IPS DF 6.9 (cell line): ENCODE measurements at places on chromosomes 12 and 14.

- no peak for DNase-seq
Observed at GRCh38 chr14:35932659-35933159, 106.6 kb downstream of the BRMS1L start.

DNA sequence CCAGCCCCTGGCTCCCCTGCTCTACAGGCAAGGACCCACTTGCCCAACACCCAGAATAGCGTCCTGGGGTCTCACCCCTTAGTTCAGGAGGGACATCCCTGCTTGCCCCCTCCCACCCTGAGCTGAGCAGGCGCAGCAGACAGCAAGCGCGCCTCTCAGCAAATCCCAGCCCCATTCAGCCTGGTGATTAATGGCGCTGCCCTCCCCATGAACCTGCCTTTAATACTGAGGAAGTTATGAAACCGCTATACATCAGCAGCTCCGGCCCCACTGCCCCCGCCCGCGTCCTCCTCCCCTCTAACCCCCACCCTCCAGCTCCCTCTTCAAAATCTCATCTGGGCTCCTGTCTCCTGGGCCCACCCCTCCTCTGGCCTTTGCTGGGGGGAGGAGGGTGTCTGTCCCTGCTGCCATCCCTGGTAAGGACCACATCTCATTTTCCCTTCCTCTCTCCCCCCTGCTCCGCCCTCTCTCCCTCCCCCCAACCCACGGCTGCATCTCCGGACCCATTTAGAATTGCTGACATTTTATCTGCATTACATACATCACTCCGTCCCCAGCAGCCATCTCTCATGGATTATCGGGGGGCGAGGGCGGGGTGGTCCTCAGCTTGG, 7.1 kb upstream of the SMUG1 start:
- no peak for DNase-seq

GRCh38 chr14:99880651-99881420, 87.6 kb downstream of the EML1 start:
- DNase-seq, result no peak

DNA sequence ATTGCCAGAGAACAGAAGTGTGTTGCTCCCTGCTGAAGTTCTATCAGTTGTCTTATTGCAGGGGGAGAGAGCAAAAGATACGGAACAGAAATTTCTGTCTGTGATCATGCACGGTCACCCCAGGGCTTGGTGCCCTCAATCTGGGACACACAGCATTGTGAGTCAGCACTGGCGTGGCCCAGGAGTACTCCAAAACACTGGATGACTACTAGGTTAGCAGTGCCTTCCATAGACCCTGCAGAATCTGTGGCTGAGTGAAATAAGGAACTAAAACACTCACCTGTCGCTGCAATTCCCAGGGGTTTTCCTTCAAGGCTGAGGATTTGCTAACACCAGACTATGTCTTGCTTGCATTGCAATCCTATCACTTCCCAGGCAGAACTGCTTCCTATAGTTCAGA, 165.5 kb downstream of the ANO6 start:
- DNase-seq, result no peak

DNA sequence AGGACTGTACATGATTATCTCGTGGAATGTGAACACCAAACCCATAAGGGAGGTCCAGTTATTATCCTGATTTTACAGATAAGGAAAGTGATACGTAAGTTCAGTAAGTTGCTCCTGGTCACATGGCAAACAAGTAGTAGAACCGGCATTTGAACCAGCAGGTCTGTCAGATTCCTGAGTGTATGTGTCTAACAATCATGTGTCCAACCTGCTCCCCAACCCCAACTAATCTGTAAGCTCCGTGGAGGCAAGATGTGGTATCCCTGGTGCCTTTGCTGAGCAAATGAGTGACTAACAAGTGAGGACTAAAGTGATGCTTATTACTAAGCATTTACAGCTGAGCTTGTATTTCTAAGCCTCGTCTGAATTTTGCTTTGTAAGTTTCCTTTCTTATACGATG, 65.9 kb downstream of the PTPN21 start:
- no peak for DNase-seq

DNA sequence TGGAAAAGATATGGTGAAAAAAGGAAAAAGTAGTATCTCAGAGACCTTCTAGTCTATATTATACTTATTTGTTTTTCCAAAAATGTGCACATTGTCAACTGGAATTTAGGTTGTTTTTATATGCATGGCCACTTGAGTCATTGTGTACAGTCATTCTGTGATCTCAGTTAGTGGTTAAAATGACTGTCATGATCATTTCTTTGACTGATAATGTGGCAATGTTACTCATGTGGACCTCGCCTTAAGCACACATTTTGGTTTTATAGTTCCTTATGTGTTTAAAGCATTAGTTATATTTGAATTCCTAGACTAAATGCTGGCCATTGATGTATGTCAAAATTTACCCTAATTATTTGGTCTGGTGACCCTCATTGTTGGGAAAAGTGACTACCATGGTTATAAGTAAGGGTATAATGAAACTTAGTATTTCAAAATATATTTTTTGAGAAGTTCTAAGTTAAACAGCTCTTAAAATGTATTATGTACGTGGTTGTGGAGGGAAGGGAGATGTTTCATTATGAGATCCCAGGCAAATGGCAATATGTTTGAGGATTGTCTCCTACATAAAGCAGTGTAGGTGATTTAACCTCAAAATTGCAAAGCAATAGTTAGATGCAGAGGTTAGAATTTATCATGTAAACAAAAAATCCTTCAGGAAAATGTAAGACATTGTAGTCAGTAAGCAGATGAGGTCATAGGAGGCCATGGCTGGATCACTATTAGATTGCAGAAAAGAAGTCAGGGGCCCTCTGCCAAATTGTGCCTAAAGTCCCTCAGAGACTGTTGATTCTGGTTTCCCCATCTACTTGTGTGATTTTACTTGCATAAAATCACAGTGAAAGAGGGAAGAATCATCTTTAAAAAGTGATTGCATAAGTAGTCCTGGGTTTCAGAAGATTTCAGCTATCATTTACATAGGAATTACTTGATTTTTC, 17.5 kb downstream of the PNMA1 start:
- DNase-seq, result no peak

- no peak for DNase-seq
Observed at GRCh38 chr14:94449930-94450329, 2.7 kb downstream of the SERPINA11 start.

GRCh38 chr14:22555384-22556011, 33.5 kb downstream of the DAD1 start:
- DNase-seq, result no peak

DNA sequence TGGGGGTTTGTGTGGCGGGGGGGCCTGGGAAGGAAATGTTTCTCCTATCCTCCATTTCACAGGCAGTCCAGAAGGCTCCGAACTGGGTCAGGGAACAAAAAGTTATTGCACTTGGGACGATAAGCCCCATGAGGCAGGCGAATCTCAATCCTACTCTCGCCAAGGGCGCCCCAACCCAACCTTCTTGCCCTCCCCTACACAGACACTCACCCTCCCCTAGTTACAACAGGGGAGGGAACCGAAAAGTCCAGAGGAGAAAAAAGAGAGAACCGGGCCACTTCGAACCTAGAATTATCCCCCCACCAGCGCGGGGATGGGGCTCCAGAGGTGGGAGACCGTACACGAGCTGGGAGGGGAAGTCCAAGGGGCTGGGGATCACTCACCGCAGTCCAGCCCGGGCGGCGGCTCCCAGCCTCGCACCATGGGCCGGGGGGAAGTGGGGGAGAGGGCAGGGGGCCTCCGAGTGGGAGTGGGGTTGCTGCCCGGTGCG, 357 bp downstream of the HOMEZ start:
- no peak for DNase-seq

GRCh38 chr14:85308531-85309300, 221.2 kb upstream of the FLRT2 start:
- no peak for DNase-seq

DNA sequence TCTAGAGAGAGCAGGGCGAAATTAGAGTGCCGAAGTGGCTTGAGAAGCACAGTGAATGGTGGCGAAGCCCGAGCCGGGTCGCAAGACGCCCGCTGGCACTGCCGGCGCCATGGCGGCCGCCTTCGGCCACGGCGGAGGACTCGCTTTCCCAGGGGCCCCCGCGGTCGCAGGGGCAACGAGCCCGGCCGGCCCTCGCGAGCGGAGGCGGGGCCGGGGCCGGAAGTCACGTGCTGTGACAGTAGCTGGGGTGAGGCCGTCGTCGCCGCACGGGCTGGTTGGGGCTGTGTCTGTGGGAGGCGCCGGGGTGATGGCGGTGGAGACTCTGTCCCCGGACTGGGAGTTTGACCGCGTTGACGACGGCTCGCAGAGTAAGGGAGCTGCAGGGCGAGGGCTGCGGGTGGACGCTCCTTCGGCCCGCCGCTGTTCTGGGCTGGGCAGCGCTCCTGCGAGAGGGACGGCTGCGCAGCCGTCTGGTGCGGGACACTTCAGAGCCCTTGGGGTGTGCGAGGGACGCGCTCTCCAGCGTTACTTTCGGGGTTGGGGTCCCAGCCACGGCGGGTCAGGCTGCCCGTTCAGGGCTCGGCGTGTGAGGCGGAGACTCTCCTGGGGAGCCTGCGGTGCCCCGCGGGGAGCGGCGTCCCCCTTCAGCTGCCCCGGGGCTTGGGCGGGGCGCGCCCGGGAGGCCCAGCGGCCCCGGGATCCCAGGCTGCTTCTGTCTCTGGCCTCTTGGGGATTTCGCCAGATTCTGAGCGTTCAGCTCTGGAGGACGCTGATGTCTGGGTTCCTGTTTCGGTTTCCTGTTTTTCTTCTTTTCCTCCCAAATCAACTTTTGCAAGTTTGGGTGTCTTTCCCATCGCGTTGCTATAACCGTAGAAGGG, at the start of gene WASHC4:
TSS of gene WASHC4 (plus strand) at position 238 of the 878 bp plus-strand sequence. CDS start at position 308, 70 bp downstream.
- no peak for DNase-seq

DNA sequence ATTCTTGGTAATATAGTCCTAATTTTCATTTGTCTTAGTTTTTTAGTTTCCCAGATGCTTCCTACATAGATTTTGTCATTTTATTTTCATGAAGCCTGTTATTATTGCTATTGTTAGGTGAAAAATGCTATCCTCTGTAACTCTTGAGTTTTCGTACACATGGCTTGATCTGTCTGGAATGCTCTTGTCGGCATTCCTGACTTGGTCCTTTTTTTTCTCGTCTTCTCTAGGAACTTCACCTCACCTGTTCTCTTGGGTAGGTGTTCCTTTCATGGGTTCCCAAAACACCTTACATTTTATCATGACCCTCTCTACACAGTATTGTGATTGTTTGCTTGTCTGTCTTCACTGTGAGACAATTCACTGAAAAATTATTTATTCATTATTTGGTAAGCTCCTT, 267.4 kb downstream of the TMTC2 start:
- no peak for DNase-seq

- DNase-seq, result no peak
Observed at GRCh38 chr14:77133720-77134338, 7.8 kb downstream of the ZDHHC22 start.

DNA sequence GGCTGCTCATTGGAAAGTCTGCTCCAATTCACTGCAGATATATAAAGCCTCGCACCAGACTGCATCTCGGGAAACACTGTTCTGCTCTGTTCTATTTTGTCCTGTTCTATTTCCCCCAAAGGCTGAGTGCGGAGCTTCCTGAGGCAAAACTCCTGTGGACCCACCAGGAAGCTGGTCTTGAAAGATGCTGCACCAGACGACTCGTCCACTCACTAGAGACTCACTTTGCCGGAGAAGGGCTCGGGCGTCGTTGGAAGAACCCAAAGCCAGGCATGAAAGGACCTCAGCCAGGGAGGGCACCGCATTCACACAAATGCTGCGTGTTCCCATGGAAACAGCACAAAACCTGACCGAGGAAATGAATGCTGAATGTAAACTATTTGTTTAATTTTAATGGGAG, 331.2 kb upstream of the SFSWAP start:
- no peak for DNase-seq

- DNase-seq, result no peak
Observed at GRCh38 chr12:122865268-122866231, 30.3 kb downstream of the HIP1R start.

DNA sequence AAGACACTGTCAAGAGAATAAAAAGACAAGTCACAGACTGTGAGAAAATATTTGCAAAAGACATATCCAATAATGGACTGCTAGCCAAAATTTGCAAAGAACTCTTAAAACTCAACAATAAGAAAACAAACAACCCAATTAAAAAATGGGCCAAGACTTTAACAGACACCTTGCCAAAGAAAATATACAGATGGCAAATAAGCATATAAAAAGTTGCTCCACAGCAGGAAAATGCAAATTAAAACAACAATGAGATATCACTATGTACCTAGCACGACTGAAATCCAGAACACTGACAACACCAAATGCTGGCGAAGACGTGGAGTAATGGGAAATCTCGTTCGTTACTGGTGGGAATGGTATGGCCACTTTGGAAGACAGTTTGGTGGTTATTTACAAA, 228.9 kb downstream of the TTC8 start:
- no peak for DNase-seq

DNA sequence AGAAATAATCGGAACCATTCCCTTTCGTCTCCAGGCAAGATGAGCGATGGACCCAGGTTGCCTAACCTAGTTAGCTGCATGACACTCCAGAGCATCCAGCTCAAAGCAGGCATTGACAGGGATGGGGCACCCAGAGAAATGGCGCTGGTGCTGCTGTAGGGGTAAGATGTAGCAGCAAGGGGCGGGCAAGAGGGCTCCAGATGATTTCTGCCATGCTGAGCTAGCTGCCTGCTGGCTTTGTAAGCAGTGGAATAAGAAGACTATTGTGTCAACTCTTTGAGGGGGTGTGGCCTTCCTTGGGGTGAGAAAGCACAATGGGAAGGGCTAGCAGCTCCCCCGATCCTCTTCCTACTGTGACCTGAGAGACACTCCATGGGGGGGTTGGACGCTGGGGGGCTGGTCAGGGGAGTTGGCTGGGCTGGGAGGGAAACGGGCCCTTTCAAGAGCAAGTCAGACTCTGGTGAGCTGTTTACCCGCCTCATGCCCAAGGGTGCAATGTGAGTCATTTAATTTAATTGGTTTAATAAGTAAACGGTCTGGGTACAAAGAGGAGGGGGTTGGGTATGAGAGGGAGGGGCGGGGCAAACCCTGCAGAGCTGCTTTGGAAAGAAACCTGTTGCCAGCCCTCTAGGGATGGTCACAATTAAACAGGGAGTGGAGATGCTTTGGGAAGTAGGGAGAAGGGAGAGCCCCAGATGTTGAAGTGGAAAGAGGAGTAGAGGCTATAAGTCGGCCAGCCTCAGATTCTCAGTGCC, 50.5 kb downstream of the B4GALNT3 start:
- no peak for DNase-seq

GRCh38 chr12:52433501-52434080, 580 bp downstream of the KRT75 start:
- no peak for DNase-seq

GRCh38 chr12:131828671-131829355, 620 bp downstream of the MMP17 start:
- no peak for DNase-seq
